ENCODE measurements at places on chromosomes 5 and 9.

DNA sequence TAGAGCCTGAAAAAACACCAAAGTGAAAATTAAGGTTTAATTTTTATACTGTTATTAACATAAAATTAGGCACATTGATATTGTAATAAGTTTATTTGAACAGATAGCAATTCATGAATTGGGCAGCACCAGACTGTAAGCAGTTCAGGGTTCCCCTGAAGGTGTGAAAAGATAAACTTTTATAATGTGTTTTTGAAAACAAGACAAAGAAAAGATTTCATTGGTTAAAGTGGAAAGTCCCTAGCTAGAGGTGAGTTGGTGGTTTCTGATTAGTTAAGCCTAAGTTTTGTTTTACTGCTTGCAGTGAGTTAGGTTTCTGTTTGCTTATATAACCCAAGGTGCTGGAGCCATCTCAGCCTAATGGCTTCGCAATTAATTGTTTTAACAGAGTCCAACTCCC is 96.5 kb upstream of the RPS23 start:
- DNase-seq, result no peak

GRCh38 chr5:150242251-150242894 is 47.2 kb downstream of the CAMK2A start:
- no peak for DNase-seq

GRCh38 chr9:124510650-124511425 is 3.6 kb upstream of the NR5A1 start:
- DNase-seq, result no peak

GRCh38 chr5:126449751-126450271 is 26.6 kb downstream of the GRAMD2B start:
- DNase-seq, result no peak

- no peak for DNase-seq
Observed at GRCh38 chr9:93114169-93114983, 18.4 kb downstream of the CARD19 start.

DNA sequence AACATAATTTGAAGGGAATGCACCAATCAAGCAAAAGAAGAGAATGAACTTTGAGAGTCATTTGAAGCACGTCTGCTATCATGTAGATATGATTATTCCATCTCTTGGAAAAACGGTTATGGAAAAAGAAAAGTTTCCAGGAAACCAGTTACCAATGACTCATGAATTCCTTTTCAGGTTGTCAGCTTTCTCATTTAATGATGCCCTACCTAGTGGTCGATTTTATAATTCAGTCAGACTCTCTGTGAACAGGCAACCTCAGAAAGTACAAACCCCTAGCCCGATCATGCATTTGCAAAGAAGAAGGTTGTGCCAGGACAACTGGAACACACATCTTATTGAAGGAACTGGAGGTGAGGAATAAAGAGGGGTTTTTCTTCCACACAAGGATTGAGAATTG is 355.1 kb upstream of the GRIA1 start:
- DNase-seq, result no peak

DNA sequence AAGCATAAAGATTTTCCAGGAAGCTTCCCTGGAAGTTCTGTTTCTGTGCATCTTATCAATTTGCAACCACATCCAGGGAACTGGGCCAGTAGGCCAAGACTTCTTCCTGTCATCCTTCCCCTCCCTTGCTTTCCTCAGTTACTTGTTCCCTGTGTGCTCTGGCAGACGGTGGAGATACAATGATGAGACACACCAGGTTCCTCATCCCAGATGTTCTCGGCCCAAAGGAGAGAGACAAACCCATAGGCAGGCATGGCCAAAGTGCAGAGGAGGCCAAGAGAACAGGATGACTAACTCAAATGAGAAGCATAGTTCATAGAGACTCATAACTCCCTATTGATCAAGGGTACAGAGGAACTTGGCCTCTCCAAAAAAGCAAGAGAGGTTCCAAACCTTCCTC is 652.6 kb downstream of the CCDC171 start:
- DNase-seq, result no peak

DNA sequence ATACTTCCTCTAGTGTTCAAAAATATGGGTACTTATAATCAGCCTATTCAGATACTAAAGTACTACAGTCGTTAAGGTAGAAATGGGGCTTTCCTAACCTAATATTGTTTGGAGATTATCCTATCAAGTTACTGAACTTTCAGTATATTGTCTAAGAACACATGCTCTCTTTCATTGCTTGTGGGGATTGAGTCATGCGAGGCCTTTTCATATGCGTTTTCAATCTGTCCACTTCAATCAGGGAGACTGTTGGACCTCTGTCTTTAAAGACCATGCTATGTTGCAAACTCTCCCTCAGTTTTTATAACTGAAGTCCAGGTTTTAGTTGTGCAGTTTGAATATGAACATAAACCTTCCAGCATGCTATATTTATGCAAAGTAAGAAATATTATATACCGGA is 15.0 kb downstream of the PRR16 start:
- no peak for DNase-seq

- no peak for DNase-seq
Observed at GRCh38 chr9:14165376-14166035, 148.4 kb downstream of the NFIB start.

All from omental fat pad (tissue), 4 donors.